Fibroblast of upper back skin (primary cell): ENCODE measurements at places on chromosomes 13 and 19.

DNA sequence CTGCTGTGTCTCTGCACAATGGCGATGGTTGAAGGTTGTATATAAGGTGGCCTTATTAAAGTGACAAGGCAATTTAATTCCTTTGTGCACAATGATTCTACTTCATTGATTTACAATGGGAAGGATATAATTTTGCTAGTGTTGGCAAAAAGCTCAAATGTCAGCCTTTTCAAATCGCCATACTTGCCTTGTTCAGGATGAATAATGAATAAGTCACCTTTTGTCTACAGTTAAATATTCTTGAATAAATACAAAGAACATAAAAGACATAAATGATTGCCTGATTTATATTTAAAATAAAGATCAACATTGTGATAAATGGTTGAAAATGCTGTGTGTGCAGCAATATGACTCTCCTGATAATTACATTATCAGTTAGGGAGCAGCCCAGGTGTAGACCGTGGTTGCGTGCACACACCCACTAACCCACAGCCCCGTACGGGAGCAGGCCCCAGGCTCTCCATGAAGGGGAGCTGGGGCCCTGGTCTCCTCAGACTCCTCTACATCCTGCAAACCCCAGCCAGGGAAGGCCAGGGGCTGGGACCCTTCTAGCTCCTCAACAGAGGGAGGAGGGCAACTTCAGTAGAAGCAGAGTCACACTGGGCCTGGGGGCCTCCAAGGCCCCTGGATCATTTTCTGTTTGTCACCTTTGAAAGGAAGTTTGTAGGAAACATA is 64.9 kb downstream of the TEX29 start:
- no peak for DNase-seq

DNA sequence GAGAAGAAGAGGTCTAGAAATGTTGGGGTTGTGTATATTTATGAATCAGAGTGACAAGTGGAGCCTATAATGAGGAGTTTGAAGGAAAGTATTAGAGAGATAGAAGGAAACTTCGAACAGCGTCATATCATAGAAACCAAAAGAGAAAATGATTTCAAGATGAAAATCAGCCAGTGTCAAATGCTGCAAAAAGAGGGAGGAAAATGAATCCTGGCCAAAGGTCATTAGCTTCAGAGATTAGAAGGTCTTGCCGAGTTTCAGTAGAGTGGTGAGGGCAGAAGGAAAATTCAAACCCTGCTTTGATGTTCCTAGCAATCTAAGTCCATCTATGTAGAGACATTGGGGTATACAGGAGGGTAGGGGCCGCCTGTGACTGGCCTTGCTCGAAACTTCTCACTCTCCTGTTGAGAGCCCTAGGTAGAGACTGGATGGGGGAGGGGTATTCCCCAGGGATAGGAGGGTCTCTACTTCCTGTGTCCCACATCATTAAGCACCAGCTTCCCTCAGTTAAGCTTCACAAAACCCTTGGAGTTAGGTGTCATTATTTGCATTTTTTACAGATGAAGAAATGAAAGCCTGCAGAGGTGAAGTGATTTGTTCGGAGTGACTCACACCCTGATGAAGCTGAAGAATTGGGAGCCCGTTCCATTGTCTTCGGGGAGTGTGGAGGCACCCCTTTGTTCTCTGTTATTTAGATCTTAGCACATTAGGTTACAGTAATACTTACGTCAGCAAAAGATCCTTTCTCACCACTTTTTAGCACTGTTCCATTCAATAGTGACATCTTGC is 62.8 kb downstream of the FGF9 start:
- no peak for DNase-seq

DNA sequence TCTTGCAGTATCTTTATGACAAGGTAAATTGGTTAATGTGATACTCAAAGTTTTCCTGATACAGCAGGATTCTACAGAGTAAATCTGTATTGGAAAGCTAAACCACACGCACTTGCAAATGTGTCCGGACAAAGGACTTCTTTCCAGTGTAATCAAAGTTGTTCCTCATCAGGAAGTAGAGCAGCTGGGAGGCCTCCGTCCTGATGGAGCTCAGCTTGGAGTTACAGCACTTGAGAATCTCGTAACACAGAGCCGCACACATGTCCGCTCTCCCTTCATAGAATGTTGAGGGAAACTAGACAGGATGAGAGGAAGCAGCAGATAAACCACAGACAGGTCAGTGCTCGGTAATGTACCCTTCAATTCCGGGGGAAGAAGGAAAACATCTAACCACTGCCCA is 78.8 kb upstream of the SLC15A1 start:
- DNase-seq, result no peak

DNA sequence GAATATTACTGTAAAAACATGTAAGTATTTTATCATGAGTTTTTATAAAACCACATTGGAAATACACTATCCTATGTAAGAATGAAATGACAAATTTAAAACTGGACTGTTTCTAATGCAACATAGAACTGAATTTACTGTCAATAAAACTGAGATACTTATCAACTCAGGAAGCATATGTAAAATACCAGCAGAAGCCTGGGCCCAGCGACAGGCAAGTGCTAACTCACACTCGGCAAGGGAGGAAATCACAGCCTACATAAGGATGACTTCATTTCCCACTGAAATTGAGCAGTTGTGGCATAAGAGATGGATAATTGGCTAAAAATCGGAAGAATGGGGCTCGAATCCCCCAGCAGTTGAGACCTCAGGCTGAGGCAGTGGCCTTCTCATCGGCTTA is 12.1 kb downstream of the PROZ start:
- DNase-seq, result no peak

DNA sequence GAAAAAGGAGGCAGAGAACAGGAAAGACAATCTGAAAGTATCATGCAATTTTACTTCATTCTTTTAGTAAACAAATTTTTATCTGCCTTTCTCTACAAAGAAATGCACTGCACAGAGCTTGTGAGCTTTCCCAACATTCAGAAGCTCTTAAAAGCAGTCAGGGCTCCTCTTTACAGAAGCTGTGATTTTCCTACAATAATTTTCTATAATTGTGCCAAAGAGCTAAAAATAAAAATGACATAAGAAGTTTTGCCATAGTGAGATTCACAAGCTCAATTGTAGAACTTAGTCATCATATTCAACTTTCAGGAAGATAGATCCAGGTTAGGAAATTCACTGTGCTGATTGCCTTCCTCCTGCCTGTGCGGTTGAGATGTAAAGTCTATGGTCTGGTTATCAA is 341.4 kb downstream of the PCDH9 start:
- DNase-seq, result peak; percentile 2

DNA sequence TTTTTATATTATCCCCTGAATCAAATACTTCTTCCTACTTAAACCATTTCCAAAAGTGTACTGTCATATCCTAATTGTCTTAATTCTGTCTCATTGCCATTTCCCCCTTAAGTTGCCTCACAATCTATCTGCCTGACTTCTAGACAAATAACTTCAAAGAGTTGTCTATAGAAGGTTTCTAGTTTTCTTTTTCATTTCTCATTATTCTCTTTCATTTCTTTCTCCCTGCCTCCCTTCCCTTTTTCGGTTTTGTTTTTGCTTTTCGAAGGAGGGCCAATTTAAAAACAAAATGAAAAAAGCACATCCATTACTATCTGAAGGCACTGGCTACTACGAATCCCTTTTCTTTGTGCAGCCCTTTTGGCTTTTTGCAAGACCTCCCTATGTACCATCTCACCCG is 367.2 kb downstream of the DNAJC15 start:
- no peak for DNase-seq

DNA sequence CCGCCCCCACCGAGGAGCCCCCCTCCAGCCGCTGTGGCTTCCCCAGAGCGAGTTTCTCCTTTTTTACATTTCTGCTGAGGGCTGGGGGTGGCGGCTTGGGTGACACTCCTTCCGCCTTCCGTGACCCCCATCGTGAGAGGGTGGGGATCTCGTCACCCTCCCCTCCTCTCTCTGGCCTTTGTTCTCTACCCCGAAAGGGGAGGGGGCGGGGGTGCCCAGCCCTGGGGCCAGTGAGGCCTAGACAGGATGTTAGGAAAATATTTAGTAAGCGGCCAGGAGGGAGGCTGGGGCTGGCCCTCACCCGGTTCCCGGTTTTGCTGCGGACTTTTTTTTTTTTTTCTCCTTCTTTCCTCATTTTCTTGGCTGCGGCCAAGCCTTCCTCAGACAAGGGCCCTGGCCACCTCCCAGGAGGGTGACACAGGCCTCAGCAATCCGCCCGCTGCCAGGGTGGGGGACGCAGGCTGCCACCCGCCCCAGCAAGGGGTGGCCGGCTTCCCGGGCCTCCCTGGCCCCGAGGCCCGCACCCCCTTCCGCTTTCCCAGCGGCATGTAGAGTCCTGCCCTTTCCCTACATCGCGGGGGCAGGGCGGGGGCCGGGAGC is 3.9 kb downstream of the MIDN start:
- peak; percentile 96 for DNase-seq

DNA sequence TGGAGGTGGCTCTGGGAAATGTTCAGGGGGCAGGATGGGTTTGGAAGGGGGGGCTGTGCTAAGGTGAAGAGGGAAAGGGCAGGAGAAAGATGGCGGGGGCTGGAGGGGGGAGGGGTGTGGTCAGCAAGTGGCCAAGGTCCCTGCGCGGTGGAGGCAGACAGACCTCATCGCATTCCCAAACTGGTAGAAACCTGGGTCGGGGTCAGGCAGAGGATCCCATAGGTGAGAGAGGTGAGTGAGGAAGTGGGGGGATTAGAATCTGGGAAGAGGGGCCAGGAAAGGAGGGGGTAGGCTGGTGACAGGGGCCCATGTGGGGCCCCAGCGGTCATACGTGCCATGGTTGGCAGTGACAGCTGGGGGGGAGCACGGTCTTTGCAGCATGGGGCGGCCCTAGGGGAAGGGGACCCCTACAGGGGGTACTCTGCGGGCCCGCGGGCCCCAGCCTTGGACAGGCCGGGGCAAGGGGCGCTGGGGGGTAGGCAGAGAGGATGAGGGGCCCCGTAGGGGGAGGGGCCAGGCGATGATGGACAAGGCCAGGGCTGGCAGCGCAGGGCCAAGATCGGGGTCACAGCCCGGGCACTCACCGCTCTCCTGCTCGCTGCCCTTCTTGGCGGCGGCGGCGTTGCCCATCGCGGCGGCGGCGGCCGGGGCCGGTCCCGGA is 514 bp downstream of the PRKACA start:
- DNase-seq, result no peak

GRCh38 chr13:40102360-40102727 is 446.9 kb downstream of the COG6 start:
- DNase-seq, result no peak

DNA sequence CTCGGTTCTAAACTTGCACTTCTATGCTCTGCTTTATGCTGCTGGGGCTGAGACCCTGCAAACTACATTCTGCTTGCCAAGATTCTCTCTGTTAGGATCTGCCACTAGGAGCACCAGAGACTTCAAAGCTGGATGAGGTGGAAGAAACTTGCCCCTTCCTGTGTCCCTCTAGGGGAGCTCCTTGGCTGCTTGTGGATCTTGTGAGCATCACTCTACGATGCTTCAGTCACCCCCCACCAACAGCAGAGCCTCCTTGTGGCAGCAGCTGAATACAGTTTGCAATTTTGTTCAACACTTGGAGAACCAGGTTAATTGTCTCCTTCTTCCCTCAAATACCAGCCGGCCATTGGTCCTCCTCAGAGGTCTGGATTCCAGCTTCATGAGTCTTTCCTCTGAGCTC is 310.6 kb downstream of the FGF14 start:
- no peak for DNase-seq

- no peak for DNase-seq
Measured at GRCh38 chr13:59658738-59659330, 504.9 kb downstream of the DIAPH3 start.

DNA sequence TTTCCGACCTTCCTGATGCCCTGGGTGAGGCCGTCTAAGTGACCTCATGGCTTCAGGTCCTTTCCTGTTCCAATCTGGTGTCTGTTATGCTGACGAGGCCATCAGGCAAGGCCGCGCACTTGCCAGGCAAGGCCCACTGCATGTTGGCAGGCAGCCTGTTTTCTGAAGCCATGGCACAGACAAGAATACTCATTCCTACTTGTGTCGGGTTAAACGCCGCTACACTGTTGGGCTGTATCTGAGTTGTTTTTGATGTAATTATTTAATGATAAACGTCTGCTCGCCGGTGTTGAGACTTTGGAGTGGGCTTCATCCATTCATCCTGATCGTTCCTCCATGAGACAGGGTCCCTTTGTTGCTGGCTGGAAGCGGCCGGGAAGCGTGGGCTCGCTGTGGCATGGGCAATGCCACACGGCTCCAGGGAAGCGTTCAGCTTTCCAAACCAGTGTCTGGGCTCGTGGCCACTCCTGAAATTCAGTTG is 92.1 kb downstream of the ATP11A start:
- DNase-seq, result no peak

- no peak for DNase-seq
Measured at GRCh38 chr19:38508507-38508906, 75.0 kb downstream of the RYR1 start.

- peak; percentile 81 for DNase-seq
Measured at GRCh38 chr13:83503424-83503823, 378.9 kb downstream of the SLITRK1 start.

DNA sequence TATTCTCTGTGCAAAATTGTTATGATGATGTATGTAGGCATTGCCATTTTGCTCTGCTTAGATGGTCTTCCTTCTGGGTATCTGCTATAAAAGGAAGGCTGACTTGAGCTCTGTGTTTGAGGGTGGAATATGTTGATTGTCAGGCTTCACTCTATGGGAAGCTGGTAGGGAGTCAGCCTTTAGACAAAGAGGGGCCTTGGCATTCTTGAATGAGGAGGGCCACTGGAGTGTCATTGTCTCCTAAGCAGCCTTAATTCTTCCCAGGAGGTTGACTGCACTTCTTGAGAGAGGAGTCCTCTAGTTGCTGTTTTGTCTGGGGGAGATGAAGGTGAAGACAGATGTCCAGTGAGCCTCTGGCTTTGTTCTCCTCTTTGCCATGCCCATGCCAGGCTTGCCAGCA is 266.8 kb downstream of the KCNRG start:
- no peak for DNase-seq

DNA sequence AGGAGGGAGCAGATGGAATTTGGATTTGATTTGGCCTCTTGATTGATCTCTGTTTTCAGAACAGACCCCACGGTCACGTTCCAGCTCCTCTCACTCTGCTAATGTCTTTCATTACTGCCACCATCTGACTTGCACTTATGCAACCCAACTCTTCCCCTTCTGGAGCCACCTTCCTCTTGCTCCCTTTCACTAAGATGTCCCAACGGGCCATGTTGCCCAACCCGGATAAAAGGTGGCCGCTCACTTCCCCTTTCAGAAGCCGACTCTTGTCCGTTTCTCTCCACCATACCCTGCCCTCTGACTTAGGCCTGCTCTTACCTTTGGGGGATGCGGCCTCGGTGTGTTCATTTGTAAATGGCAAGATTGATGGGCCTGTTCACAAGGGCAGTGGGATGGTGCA is 27.4 kb upstream of the CYP4F8 start:
- no peak for DNase-seq

DNA sequence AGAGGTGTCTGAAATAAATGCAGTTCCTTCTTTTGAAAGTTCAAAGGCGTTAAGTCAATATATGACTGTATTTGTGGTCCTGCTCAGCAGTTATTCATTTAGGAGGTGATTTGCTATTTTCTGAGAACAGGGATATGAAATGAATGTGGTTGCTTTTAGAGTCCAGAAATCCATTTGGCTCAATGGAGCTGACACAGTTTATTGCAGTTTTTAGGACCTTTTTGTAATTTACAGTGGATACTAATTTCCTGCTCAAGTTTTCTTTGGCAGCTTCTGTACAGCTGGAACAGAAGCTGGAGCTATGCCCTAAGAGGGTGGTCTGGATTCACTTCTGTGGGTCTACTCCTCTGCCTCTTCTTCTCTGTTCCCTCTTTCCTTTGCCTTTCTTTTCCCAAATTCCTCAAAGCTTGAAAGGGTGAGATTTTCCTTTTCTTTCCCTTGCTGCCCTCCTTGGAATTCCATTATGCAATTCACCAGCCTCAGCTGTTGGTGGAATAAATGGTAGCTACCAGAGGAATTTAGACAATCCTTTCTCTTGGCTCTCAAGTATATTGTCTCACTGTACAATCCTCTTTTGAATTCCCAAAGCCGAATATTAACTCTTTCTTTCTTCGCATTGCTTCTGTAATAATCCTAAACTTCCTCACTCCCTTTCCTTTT is 39.9 kb downstream of the ITGBL1 start:
- peak; percentile 50 for DNase-seq
